ENCODE measurements at places on chromosomes 4 and X. TPM values are rescaled to one million over a fixed set of nuclear protein-coding genes. Genes with fewer than 3 reads are reported as not detected.

The PTPN13 gene
- 4.3 TPM for total RNA-seq

The OPN1MW2 gene
- total RNA-seq, result not detected

The NPY1R gene
- total RNA-seq, result not detected

The UCHL1 gene
- 964 TPM for total RNA-seq

The ODAPH gene
- total RNA-seq, result not detected

The ATOH1 gene
- total RNA-seq, result not detected

The GAGE12E gene
- total RNA-seq, result not detected

The CWH43 gene
- total RNA-seq, result not detected

The CCDC149 gene
- 1.8 TPM for total RNA-seq

The CXCL9 gene
- not detected for total RNA-seq

The SHROOM2 gene
- 0.48 TPM for total RNA-seq

The FAM149A gene
- 1.3 TPM for total RNA-seq

The CSAG2 gene
- total RNA-seq, result not detected

The GPR50 gene
- 0.14 TPM for total RNA-seq

The CTAG1B gene
- total RNA-seq, result not detected

The HSFX3 gene
- total RNA-seq, result not detected

The UGT2B7 gene
- total RNA-seq, result 0.15 TPM

The ACE2 gene
- not detected for total RNA-seq

The FRG2 gene
- total RNA-seq, result not detected

The TLR7 gene
- not detected for total RNA-seq

The RRAGB gene
- 14.1 TPM for total RNA-seq

The DSPP gene
- total RNA-seq, result not detected

The ZNF711 gene
- 0.74 TPM for total RNA-seq

The PPM1K gene
- total RNA-seq, result 1.0 TPM

All from A549 treated with GW870086 at 1 μM for 4 hours (cell line).